ENCODE measurements at places on chromosomes 1 and 21.

GRCh38 chr1:225845571-225846259, 35.8 kb downstream of the EPHX1 start:
- no peak for DNase-seq

DNA sequence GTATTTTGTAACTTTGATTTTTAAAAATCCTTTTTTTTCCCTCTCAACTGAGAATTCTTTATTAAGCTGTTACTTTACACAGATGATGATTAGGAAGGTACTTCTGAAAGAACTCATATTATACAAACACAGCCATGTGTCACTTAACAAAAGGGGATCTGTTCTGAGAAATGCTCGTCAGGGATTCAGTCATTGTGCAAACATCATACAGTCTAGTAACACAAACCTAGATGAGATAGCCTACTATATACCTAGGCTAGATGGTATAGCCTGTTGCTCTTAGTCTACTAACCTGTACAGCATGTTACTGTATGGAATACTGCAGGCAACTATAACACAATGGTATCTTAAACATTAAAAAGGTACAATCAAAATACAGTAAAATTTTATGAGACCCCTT, 24.9 kb downstream of the AHCTF1 start:
- no peak for DNase-seq

- DNase-seq: no peak
These were observed 13.3 kb upstream of the TTF2 start for GRCh38 chr1:117046781-117047180.

DNA sequence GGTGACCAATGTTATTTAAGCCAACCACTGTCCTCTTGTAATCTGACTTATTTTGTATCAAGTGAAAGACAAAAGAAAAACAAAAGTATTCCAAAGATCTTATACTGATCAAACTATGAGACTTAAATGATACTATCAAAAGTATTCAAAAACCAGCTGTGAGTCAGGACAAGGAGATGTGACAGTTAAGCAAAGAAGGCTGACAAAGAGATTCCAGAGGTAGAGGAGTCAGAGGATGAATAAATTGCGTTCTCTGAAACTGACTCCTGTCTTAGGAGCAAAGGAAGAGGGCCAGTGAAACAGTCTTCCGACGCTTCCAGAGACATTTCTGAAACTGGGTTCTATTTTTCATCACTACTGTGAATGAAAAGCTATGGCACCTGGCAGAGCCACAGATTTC, 20.9 kb downstream of the TMEM50B start:
- DNase-seq: no peak

DNA sequence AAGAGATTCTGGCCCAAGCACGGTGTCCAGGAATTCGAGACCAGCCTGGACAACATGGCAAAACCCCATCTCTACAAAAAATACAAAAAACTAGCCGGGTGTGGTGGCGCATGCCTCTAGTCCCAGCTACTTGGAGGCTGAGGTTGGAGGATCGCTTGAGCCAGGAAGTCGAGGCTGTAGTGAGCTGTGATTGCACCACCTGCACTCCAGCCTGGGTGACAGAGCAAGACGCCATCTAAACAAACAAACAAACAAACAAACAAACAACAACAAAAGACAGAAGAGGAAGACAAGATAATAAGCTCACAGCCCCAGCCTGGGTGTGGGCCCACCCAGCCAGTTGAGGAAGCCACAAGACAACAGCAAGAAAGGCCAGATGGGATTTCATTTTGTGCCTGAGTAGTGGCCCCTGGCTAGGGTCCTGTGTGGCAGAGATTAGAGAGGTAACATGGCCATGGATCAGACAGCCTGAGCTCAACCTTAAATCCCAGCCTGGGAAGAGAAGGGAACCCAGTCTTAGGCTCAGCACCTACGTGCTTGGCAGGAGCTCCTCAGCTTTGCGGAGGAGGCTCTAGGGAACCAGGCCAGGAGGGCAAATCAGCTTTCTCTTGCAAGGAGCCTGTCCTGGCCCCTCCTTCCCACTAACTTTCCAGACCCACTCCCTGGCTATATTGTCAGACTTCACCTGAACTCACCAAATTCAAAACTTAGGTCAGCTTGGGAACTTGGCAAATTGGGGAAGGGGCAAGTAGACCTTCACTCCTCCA, 4.9 kb upstream of the BEST4 start:
- no peak for DNase-seq

GRCh38 chr1:89279011-89279466, 6.4 kb upstream of the GBP5 start:
- no peak for DNase-seq

DNA sequence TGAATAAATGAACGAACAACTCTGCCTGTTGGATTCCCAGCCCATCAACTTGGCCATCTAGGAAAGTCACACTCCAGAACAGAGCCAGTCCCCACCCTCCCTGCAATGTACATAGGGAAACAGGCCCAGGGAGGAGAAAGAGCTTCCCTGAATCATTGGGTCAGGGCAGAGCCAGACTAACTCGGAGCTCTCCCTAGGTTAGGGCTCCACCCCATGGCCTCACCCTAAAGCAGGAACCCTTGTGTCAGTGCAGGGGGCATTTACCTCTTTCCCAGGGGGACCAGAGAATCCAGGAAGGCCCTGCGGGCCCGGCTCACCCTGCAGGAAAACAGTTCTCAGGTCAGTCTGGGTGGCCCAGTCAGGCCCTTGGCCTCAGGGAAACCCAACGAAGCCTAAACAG, 11.6 kb downstream of the COL9A2 start:
- peak; percentile 42 for DNase-seq

DNA sequence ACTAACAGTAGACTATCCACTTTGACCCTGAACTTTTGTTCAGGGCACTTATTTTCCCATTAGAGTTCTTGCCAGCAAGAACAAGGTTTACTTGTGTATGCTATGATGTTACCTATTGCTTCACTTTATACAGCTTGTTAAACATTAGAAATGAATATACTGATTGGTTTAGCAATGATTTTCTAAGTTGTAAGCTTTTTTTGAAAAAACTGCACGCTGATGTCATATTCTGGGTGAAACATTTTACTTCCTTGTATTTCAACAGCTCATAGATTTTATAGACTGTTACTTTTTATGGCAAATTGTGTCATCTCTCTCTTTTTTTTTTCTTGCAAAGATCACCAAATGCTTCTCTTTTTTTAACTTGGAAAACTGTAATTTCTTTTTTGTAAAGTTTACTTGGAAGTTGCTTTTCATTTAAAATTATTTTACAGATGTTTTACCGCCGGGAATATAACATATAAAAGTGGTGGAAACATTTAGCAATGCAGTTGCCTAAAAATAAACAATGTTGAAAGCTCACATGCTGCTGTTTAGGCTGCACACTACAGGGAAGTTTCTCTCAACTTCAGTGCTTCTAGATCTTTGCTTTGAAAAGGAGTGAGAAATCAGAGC, 215.3 kb upstream of the NFIA start:
- no peak for DNase-seq

DNA sequence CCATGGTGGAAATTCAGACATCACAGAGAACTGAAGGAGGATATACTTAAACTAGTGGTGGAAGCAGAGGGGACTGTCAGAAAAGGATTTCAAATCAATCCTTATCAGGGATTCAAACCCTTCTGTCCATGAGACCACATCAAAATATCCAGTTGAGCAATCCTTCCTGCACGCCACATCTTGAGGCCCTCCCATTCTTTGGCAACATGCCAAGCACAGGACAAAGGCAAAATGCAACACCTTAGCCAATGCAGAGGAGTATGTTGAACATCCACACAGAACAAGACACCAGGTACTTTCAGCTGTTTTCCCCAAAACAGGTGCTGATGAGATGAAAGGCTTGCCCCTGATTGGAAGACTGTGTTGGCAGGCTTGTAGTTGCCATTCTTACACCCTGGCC, 81.8 kb upstream of the PLXNA2 start:
- DNase-seq: no peak

- peak; percentile 38 for DNase-seq
These were observed 76.4 kb upstream of the SLC45A1 start for GRCh38 chr1:8241417-8242014.

DNA sequence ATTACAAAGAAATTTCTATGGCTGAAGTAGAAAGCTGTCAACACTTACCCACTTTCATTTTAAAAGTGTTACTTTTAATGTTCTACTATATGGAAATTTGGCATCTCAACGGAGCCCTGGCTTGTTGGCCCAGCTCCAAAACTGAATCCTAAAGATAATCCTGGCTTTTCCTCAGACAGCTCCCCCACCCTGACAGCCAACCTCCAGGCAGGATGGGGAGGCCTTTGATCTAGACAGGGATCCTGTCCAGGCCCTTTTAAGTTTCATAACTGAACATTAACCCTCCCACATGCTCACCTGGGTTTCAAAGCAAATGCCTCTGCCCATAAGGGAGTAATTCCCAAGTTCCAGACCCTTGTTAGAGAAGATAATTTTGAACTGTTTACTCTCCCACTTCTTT, 99.3 kb upstream of the RALGPS2 start:
- no peak for DNase-seq

DNA sequence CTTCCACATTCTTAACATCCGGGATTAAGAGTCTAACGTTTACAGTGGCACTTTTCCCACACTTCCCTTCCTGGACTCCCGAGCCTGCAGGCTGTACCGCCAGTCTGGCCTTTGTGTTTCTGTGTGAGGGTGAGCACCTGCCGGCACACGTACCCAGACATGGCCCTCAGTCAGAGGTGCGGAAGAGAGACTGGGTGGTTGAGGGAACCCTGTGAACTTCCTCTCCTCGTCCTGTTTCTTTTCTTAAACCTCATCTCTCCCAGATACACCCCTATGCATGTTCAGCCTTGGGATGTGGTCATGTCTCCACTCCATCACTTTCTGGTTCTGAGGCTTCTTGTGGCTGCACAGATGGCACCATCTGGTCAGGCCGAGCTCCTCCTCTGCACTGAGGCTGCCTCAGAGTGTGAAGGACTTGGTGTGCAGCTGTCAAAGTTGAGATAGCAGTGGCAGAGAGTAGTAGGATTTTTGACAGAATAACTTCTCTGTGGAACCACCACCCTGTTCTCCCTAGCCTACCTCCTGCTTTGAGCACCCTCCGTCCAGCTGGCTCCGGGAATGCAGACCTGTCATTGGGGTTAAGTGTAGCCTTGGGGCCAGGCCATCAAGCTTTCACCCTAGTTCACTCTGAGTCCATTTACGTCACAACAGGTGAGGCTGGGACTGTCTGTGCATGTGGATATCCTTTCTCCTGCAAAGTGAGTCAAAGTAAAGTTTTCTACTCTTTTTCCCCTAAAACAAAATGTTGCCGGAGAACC, 31.4 kb downstream of the VASH2 start:
- peak; percentile 84 for DNase-seq

DNA sequence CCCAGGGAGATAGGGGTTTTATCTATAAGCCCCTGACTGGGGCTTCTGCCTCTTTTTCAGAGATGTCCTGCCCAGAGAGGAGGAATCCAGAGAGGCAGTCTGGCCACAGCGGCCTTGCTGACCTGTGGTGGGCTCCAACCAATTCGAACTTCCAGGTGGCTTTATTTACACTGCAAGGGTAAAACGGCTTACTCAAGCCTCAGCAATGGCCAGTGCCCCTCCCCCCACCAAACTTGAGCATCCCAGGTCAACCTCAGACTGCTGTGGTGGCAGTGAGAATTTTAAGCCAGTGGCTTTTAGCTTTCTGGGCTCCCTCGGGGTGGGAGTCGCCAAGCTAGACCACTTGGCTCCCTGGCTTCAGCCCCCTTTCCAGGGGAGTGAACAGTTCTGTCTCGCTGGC, 384.0 kb upstream of the BEND5 start:
- DNase-seq: no peak

DNA sequence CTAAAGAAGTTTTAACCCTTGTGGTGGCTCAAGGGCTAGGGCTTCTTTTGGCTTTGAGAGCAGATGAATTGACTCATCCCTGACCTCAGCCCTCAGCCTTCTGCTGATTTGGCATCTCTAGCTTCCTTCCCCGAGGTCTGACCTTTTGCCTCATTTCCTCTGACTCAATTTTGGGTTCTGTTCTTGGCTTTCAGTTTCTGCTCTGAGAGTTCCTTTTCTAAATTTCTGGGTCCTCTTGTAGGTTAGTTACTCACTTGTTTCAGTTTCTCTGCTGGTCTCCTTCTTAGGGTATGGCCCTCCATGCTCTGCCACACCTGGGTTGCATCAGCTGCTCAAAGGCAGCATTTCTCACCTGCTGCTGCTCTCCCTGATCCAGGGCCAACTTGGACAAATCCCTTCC, 19.4 kb downstream of the PDE4B start:
- DNase-seq: no peak

DNA sequence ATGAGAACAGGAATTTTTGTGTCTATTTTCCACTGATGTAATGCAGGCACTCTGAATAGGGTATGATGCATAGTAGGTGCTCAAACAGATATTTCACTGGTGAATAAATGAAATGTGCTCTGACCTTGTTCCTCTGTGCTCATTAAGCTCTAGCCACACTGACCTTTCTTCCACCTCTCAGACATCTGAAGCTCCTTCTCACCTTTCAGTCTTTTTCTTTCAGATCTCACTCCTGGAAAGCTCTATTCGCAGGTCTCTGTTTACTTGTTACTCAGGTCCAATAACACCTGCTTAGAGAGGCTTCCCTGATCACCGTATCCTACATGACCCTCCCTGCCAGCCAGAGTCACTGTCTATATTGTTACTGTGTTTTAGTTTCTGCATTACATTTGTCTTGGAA, 59.2 kb upstream of the IVNS1ABP start:
- no peak for DNase-seq

- DNase-seq: no peak
These were observed 548 bp upstream of the SLC25A33 start for GRCh38 chr1:9538669-9539164.

- DNase-seq: no peak
These were observed 4.2 kb upstream of the DNAJC28 start for GRCh38 chr21:33495743-33496142.

DNA sequence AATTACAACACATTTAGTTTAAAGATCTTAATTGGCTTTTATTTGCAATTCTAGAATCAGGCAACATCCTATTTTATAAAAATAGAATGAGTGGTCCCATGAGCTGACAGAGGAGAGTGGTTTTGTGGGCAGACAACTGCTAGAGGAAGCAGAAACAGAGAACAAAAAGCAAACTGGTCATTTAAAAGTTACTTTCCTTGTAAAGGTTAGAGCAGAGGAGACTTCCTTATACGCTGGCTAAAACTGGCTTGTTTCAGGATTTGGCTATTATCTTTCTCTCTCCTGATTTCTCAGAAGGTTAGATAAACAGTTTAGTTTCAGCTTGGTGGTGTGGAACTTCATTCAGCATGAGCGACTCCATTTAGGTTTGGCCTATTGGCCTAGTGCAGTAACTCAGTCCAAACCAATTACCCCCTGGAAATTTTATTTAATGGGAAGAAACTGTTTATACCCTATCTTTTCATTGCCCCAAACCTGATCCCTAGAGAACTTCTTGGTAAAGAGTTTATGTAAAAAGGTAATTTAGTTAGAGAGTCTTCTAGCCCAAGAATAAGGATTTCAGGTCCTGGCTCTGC, 32.2 kb upstream of the IL20 start:
- no peak for DNase-seq

- no peak for DNase-seq
These were observed 99.1 kb downstream of the HLCS start for GRCh38 chr21:36867291-36867905.

- no peak for DNase-seq
These were observed 752.8 kb upstream of the RGS18 start for GRCh38 chr1:191405417-191405816.

GRCh38 chr1:4149831-4150230, 249.8 kb upstream of the C1orf174 start:
- peak; percentile 25 for DNase-seq
